ENCODE measurements at places on chromosomes 6 and 20.

DNA sequence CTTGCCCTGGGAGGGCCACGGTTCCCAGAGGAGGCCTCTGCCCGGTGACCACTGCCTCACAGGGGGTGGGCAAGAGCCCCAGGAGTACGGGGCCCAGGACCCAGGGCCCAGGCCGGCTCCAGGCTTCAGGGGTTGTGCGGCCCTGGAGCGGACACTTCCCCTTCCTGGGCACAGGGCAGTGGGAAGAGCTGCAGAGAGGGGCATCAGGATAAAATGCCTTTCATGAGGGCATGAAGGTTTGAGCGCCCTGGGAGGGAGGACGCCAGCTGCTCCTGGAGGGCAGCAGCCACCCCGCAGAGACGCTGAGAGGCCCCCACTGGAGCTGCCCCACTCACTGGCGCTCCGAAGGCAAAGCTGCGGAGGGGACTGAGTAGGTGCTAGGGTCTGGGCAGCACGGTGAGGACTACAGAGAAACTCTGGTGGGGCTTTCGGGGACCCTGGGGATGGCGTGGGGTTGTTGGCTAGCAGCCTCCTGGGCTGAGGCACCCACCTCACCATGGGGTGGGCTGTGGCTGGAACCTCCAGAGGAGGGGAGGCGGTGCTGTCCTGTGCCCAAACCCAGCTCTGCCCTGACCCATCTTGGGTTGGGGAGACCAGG is 10.4 kb downstream of the LAMA5 start:
- DNase-seq, result no peak

DNA sequence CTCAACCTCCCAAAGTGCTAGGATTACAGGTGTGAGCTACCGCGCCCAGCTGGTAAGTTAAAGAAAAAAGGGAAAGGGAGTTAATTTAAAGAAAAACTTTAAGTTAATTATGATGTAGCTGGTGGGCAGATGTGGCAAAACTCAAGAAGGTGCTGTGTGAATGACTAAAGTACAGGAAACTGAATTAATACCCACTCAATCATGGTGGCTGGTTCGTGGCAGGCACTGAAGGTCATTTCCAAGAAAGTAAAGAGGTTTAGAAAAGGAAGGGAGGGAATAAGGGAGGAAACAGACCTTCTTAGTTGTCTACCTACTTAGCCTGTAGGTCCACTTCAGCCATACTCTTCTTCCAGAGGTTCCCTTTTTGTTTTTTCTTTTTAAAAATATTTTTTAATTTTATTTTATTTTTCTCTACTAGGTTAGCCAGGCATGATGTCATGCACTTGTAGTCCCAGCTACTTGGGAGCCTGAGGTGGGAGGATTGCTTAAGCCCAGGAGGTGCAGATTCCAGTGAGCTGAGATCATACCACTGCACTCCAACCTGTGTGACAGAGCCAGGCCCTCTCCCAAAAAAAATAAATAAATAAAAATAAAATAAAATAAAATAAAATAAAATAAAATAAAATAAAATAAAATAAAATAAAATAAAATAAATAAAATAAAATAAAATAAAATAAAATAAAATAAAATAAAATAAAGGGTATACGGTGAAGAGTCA is 11.9 kb upstream of the TGM3 start:
- DNase-seq, result no peak

- DNase-seq, result no peak
Measured at GRCh38 chr20:19073584-19074218, 138.7 kb upstream of the SLC24A3 start.

DNA sequence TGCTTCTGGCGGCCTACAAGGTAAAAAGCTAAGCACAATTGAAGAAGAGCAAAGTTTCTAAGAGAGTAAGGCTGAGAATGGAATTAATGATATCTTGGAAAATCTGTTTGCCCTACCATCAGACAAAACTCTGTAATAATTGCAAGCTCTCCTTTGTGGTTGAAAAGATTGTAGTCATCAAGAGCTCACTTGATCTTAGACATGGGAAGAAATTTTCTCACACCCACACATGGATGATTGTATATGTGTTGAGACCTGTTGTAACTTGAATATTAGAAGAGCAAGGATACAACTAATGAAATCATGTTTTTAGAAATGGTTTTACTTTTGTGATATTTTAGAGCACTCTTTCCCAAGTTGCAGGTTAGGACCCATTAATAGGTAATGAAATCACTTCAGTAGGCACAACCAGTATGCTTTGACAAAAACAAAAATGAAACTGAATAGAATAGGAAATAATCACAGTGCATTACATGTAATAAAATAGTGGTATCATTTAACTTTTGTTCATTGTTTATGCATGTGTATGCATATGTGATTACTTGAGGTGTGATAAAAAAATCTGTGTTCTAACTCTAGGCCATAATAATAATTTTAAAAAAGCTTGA is 14.0 kb downstream of the DCBLD1 start:
- no peak for DNase-seq

DNA sequence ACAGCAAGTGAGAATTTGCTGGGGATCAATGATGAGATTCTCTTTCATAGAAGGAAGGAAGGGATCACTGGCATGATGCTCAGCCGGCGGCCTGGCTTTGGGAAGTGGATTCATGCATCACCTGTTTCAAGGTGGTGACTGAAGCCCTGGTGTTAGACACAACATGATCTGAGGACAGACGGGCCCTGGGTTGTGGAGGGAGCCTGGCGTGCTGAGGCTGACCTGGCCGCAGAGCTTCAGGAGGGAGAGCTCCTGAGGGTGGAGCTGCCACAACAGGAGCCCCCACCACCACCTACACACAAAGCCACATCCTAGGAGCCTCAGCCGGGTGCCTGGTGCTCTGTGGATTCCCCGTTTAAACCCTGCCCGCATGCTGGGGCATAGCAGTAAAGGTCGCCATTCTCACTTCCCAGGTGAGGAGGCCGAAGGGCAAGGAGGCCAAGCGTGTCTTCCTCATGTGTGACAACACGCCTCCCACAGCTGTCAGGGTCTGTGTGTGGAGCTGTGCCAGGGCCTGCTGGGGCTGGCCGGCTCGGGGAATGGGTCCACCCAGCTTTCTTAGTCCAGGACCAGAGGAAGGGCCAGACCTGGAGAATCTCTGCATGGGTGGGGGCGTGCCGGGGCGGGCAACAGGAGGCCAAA is 107.0 kb downstream of the ERMARD start:
- no peak for DNase-seq

- no peak for DNase-seq
Measured at GRCh38 chr6:137084865-137085617, 40.3 kb upstream of the IL20RA start.

DNA sequence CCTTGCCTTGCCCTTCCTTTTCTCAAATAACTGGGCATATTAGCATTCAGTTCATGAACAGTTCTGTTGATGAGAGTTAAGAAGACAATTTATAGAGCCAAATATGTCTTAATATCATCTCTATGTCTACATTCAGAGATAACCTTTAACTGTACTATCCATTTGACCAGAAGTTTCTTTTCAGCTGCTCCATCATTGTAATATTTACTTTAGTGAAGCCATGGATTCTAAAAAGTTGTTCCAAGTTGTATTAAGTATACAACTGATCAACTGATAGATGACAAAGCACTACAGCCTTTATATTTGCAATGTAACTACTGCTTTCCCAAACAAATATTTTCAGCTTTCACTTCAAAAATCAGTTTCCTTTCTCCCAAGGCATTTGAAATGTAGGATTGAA is 1252.7 kb downstream of the EPHA7 start:
- DNase-seq, result no peak

DNA sequence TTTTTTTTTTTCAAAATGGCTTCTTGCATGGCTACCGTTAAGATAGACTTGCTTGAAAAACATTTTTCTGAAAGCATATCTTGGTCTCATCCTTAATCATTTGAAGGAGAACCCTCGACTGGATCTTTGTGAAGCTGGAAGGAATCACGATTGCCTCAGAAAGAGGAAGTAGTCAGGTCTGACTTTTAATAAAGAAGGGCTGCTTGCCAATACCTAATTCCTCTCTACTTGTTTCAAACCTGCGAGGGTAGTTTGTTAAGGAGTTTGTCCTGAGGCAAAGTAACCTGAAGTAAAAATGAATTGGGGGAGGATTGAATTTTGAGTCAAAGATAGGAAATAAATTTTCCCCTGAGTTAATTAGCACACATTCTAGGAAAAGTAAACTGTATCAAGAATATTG is 288.1 kb upstream of the MAP3K7 start:
- no peak for DNase-seq

DNA sequence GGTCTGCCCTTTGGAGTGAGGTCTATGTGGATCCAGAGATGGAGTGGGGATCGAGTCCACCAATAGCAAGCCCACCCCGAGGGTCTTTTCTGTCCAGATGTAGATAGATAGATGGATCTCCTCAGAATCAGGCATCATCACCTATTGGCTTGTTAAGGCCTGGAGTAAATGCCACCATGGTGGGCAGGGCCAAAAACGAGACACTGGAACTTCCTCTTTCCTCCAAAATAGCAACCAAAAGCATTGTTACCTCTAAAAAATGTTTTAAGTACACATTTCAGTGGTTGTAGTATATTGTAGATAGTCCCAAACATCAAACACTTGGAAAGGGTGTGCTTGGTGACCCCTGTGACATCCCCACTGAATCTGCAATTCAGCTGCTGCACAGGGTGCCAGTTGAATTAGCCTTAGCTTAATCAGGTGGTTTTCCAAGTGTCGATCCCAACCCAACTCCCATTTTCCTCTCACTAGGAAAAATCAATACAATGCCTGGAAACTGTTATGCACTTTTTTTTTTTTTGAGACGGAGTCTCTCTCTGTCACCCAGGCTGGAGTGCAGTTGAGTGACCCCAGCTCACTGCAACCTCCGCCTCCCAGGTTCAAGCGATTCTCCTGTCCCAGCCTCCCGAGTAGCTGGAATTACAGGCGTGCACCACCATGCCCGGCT is 35.0 kb upstream of the NELFCD start:
- DNase-seq, result no peak

DNA sequence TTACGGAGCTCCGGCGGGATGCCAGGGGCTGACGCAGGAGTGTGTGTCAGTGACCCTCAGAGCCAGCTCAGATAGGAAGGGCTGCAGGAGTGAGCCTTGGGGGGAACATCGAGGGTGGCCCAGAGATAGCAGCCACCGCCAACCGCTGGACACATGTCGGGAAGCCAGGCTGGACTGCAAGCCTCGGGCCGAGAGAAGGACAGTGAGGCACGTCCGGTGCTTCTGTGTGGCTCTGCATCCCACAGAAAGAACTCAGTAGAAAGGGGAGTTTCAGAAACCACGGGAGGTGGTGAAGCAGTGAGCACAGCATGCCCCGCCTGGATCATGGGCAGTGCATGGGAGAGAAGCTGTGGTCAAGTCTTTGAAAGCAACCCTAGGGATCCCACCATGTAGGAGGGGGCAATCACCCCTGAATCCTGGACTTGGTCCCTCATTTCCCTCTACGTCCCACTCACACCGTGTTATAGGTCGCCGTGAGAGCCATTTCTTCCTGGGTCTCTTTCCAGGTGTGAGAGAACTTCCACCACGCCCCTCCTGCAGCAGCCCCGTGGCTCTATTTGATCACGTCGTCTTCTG is 383.7 kb upstream of the CDH4 start:
- DNase-seq, result no peak

- no peak for DNase-seq
Measured at GRCh38 chr20:49846206-49846807, 33.7 kb downstream of the SLC9A8 start.

- DNase-seq, result no peak
Measured at GRCh38 chr6:164005004-164005711, 590.6 kb downstream of the QKI start.

DNA sequence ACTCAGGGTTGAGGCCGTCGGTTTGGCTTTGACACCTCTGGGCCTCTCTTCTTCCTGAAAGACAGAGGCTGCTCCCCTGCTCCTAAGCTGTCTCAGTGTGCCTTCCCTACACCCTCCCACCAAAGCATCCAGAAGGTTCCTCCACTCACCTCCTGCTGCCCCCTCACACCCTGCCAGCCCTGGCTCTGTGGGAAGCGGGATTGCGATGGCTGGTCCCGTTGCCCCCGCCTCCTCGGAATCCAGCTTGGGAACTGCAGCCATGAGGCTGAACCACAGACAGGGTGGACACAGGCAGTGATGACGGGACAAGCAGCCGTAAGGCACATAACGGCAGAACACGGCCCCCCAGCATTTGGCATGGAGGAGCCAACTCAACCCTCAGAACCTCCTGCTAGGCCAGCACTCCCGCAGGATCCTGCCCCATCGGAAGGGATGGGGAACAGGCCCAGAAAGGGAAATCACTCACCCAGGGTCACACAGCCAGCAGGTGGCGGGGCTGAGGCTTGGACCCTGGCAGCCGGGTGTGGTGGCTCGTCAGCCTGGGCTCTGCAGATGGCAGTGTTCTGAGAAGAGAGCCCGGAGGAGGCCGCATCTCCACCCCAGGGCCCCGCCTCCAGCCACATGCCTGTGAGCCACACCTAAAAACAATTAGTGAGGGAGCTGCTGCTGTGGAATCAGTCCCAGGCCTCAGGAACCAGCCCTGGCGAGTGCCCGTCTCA is 139.6 kb downstream of the PHACTR3 start:
- no peak for DNase-seq

DNA sequence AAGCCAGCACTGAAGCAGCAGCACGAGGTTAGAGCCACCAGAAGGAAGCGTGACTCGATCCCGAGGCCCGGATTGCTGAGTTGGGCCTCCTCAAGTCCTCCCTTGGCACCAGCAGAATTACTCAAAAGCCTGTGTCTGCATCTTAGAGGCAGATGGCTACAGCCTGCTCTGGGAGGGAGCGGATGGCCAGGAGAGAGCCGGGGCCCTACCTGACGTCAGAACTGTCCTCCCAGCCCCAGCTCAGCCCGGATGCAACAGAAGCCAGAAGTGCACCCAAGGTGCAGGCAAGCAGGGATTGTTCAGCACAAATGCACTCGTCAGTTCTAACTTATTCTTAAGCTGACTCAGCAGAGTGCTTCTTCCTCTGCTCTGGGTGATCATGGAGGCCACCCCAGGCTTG is 155.5 kb upstream of the RPS6KA2 start:
- no peak for DNase-seq

DNA sequence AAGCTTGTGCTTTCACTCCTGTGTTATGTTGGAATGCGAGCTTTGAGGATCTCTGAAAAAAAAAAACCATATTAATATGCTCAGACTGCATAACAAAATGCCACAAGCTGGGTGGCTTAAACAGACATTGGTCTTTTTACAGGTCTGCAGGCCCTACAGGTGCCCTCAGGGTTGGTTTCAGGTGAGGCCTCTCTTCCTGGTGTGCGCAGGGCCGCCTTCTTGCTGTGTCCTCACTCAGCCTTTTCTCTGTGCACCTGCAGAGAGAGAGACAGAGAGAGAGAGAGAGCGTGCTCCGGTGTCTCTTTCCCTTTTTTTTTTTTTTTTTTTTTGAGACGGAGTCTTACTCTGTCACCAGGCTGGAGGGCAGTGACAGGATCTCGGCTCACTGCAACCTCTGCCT is 114.1 kb upstream of the SNX9 start:
- DNase-seq, result no peak

Measured in effector memory CD4-positive, alpha-beta T cell (primary cell).